ENCODE measurements at places on chromosomes 13 and 19.

DNA sequence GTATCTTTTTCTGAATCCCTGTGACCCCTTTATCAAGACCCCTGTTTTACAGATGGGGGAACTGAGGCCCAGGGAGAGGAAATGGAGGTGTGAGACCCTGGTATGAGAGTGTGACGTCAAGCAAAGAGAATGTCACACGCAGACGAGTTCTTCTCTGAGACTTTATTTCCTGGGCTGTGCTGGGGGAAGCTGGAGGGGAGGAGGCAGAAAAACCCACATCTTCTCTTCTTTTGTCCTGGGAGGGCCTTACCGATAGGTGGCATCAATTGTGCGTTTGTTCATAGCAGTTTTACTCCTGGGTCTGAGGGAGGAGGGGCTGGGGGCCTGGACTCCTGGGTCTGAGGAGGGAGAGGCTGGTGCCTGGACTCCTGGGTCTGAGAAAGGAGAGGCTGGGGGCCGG is 4.9 kb upstream of the KLK15 start:
- DNase-seq: no peak

DNA sequence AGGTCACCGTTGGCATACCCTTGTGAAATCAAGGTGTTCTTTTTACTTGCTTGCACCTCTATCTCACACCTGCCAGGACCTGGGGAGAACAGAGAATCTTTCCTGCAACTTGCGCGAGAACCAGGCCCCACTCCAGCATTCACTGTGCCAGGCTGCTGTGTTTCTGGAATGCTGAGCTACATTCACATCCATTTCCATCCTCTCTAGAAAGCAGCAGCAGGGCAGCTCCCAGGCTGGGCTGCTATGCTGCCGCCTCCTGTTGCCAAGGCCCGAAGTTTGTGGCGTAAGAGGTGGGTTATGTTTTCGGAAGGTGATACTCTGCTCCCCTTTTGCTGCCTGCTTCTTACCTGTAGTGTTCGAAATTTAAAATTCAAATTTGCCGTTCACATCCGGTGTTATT is 464.1 kb downstream of the KLF5 start:
- no peak for DNase-seq

DNA sequence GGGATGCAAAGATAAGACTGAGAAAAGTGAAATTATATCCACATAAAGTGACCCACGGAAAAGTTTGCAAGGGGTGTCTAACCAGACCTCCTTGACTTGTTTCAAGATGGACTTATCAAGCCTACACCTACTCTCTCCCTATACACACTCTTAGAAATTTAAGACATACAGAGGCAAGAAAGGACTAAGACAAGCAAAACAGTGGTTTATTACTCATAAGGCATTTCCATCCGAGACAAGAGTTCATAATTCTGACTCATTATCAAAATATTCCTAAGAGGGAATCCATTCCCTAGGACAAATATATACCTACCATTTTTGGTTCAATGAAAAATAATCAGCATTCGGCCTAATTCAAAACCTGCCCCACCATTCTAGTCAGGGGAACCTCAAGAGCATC is 232.6 kb upstream of the GPC6 start:
- DNase-seq: no peak

- no peak for DNase-seq
Observed at GRCh38 chr13:114236227-114236626, 1.5 kb downstream of the CDC16 start.

DNA sequence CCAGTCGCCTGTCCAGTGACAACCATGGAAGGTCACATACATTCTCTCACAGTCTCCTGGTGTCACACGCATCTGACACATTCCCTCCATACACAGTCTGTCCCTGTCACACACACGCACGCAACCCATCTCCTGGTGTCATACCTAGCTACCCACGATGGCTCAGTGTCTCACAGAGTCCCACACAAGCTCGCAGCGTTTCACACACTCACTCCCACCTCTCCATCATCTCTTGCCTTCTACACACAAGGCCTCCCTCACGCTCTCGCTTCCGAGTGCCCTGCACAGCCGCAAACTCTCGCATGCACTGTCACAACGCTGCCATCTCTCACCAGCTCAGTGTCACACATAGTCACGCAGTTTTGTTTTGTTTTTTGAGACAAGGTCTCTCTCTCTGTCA is 1.2 kb upstream of the GNG8 start:
- DNase-seq: no peak

DNA sequence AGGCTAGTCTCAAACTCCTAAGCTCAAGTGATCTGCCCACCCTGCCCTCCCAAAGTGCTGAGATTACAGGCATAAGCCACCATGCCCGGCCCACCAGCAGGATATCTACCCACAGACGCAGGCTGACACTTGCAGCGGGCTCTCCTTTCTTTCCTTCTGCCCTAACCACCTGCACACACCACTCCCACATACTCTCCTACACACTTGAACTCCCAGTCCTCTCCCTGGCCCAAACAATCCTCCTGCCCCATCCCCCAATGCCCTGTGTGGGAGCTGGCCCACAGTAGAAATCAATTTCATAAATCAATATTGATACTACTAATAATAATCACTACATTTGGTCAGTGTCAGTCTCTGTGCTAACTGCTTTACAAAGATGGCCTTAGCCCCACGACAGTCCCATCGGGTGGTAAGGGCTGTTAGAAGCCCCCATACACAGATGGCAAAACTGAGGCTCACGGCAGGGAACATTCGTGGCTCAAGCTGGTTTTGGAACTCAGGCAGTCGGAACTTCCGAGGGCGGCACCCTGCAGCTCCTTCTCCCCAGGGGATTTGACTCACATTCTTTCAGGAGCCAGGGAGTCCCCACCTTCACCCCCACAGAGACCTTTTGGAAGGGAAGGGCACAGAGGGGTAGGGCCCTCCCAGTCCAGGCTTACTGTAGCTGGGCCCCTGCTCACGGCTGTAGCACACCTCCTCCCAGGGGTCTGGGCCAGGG is 3.4 kb upstream of the DPF1 start:
- no peak for DNase-seq

DNA sequence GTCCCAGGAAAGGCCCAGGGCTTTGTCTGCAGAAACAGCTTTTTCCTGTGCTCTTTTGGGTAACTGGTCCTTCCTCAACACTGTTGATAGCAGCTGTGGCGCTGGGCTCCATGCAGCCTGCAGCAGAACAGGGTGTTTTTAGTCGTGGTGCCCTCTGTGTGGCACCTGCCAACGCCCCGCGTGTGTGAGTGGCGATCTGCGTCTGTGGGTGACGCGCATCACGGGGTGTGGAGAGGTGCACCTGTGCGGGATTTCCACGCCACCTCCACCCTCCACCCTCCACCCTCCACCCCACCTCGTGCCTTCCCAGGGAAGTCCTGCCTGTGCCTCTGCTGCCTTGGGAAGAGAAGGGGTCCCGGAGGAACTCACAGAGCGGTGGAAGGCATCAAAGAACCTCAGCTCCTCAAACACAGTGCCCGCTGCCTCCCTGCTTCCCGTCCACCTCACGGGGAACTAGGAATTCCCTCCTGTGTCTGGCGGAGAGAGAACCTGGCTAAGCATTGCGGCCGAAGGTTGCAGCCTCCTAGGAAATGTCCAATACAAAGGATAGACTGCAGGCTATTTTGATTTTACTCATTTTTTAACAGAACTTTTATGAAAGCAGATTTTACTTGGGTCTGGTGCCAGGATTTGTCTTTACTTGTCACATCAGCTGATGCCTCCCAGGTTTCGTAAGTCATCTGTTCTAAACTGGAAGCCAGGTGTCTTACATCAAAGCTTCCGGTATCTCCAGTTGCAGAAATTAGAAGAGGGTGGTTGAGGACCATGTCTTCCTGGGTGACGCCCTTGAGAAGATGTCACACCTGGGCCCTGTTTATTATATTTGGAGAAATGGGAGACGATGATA is 84.0 kb downstream of the ATP11A start:
- DNase-seq: no peak

GRCh38 chr19:42324655-42325307 is 654 bp upstream of the MEGF8 start:
- DNase-seq: no peak

- no peak for DNase-seq
Observed at GRCh38 chr19:35248310-35249145, at the start of gene LSR. Gene LSR, plus strand, starts transcription at chr19:35249002. Its CDS starts 21 bp downstream, at chr19:35249023.

DNA sequence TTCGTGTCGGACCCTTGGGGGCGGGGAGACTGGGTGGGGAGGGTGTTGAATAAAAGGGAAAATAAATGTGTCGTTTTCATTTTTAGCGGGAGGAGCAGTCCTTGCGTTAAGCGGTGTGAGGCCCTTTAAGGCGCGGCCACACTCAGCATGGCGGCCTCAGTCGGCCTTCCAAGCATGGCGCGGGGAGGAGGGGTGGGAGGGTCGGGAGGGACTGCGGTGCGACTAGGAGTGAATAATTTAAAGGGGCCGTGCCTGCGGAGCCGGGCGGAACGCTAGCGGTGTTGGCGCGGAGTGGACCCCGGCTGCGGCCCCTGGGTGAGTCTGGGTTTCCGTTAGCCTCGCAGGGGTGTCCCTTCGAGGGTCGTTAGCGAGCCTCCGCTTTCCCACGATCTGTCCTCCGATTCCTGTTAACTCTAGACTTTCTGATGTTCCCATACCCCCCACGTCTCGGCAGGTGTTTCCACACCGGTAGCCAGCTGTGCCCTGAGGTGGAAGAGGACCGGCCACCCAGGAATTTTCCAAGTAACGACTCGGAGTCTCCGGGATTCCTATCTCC is 1.5 kb upstream of the PNPLA6 start:
- DNase-seq: peak; percentile 82

DNA sequence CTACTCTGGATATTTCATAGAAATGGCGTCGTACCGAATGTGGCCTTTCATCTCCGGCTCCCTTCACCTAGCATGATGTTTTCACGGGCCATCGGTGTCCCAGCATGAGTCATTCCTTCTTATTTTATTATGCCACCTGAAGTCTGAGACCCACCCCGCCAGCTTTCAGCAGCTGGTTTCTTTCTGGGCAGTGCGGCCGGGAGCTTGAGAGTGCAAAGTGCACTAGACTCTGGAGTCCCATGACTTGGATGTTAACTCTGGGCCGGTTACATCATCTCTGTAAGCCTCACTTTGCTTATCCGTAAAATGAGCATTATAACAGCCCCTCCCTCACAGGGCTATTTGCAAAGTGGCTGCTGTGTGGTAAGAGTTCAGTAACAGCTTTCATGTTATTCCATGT is 5.8 kb upstream of the KMT5C start:
- DNase-seq: no peak

DNA sequence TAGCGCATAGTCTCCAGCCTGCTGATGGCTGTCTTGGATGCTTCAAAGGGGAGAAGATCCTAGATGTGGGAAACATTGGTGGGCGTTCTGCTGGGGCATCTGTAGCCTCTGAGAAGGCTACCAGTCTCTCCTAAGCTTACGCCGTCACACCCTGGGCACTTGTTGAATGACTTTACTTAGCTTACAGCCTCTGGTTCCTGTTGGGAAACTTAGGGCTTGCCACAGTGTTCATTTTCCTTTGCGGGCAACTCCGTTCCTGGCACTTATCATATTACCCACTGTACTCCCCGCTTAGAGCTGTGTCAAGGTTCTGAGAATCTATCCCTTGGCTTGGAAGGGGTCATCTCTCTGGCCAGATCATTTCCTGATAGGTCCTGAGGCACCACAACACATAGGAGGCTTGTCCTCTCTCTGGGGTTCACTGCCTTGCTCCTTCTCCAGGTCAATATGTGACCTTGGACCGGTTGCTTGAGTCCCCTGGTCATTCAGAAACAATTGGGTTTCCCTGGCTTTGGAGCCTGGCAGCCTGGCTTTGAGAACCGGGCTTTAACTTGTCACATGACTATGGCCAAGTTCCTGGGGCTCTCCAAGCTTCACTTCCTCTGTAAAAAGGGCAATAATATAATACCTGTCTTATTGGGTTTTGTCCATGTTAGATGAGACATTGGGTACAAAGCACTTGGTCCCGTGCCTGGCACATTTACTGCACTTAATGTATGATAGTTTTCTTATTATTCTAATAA is 20.5 kb upstream of the ALOX5AP start:
- DNase-seq: peak; percentile 93

DNA sequence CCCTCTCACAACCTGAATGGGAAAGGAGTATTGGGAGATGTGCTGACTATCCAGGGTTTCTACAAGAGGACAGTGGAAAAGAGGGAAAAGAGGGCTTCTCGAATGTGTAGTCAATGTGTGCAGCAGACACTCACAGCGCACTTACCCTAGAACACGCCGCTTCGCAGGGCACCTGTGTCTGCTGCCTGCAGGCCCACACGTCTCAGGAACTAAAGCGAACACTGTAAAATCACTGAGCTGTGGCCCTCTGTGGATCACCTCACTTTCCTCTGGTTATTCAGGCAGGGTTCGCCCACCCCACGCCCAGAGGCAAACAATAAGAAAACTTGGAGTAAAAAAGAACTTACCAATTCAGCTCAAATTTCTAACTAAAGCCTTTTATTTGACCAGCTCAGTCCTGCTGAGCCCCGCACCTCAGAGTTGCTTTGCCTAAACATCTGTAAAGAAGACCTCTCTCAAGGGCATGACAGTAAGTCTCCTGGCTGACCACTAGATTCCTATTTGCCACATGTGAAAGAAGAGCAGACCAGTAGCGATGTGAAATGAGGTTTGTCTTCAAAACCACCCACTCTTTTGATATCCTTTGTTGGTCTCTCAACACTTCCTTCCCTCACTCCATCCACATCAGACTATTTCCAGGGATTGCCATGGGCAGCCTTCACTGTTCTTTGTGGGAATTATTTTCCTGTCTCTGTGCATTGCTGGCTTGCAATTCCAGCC is 19.3 kb upstream of the DOCK9 start:
- DNase-seq: no peak

DNA sequence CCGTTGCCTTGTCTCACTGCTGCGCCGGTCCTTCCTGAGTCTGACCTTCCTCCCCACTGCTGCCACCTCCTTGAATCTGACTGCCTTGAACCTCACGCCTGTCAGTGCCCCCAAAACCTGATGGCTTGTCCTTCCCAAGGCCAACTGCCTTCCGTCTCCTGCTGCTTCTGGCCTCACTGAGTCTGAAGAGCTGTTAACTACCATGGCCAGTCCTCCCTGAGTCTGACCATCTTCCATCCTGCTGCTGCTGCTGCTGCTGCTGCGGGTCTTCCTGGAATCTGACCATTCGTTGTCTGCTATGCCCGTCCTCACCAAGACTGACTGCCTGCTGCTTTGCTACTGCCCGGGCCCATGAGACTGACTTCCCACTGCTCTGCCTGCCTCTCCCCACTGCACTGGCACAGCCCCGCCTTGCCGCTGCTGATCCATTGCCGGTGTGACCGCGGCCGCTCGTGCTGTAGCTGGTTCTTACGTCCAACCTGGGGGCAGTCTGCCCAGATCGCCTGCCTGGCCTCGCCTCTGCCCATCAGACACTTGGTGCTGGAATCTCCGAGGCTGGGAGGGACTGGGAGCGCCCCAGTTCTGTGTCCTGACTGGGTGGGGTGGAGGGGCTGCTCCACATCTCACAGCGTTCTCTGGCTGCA is 2.9 kb upstream of the RCN3 start:
- DNase-seq: no peak

DNA sequence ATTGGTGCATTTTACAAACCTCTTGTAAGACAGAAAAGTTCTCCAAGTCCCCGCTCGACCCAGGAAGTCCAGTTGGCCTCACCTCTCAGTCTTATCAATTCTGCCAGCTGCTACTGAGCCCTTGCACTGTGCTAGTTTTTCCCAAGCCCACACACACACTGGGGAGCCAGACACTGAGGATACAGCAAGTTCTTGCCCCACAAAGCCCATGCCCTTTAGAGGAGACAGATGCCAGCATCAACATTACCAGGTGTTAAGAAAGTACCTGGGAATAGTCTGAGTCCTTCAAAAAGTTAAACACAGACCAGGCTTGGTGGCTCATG is 175.0 kb downstream of the PTPRS start:
- DNase-seq: no peak

GRCh38 chr13:78100486-78100885 is 181.9 kb upstream of the EDNRB start:
- DNase-seq: peak; percentile 7

GRCh38 chr19:35959968-35960320 is 23.8 kb downstream of the LRFN3 start:
- DNase-seq: no peak

GRCh38 chr13:82962397-82962796 is 919.9 kb downstream of the SLITRK1 start:
- no peak for DNase-seq

Data from inflammatory macrophage treated with lipopolysaccharide for 1 hour (primary cell).